ENCODE measurements at places on chromosomes 4 and X.

DNA sequence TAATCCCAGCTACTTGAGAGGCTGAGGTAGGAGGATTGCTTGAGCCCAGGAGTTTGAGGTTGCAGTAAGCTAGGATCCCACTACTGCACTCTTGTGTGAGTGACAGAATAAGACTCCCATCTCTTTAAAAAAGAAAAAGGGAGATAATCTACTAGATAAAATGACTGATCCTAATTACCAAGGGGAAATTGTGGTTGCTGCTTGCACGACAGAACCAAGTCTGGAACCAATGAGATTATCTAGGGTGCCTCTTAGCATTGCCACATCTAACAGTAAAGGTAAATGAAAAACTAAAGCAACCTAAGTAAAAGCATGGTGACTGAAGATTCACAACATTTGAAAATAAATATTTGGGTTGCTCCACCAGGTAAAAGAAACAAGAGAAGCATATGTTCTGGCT is 185.1 kb downstream of the PDHA2 start:
- DNase-seq = no peak

DNA sequence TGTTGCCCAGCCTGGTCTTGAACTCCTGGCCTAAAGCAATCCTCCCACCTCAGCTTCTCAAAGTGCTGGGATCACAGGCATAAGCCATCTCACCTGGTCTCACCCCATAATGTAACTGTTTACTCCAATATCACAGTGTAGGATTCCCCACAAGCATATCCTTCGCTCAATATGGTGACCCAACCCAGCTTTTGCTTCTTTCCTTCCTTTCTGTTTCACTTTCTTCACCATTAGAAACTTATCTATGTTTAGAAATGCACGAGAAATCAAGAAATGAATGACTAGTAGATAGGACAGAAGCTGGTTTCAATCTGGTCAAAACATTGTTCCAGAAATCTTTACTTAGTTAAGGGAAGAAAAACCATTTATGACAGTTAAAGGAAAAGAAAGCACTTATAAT is 18.9 kb downstream of the TSPAN5 start:
- DNase-seq = no peak

DNA sequence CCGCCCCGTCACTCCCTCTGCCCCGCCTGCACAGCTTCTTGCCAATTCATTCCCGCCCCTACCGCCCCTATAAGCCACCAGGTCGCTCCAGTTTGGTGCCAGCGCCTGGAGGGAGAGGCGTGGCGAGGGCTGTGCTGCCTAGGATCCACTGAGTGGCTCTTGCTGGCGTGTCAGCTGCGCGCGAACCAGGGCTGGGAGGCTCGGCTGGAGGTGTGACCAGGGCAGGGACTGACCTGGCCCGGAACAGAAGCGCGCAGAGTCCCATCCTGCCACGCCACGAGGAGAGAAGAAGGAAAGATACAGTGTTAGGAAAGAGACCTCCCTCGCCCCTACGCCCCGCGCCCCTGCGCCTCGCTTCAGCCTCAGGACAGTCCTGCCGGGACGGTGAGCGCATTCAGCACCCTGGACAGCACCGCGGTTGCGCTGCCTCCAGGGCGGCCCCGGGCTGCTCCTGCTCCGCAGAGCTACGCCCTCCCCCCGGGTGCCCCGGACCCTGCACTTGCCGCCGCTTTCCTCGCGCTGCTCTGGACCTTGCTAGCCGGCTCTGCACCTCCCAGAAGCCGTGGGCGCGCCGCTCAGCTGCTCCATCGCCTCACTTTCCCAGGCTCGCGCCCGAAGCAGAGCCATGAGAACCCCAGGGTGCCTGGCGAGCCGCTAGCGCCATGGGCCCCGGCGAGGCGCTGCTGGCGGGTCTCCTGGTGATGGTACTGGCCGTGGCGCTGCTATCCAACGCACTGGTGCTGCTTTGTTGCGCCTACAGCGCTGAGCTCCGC is at the start of gene GPR78:
GPR78 (plus strand) TSS at position 72 of the 773 bp plus-strand sequence; CDS start at position 663, 591 bp downstream.
- DNase-seq = peak; percentile 3

DNA sequence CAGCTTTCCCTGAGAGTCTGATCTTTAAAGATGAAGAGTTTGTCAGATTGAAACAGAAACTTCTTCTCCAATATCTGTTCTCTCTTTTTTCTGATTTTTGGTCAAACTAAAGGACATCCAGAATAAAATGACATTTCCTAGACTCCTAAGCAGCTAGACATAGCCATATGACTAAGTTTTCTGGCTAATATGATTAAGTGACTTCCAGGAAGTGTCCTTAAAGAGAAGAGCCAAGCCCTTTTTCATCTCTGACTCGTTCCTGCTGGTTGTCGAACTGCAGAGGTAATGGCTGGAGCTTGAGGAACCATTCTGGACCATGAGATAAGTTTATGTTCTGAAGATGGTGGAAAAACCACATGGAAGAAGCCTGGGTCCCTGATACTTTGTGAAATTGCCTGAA is 546.0 kb downstream of the BCOR start:
- no peak for DNase-seq

GRCh38 chrX:110421500-110422455 is 63.1 kb downstream of the RTL9 start:
- no peak for DNase-seq

GRCh38 chrX:15769300-15769954 is 20.9 kb upstream of the ZRSR2 start:
- DNase-seq = no peak

DNA sequence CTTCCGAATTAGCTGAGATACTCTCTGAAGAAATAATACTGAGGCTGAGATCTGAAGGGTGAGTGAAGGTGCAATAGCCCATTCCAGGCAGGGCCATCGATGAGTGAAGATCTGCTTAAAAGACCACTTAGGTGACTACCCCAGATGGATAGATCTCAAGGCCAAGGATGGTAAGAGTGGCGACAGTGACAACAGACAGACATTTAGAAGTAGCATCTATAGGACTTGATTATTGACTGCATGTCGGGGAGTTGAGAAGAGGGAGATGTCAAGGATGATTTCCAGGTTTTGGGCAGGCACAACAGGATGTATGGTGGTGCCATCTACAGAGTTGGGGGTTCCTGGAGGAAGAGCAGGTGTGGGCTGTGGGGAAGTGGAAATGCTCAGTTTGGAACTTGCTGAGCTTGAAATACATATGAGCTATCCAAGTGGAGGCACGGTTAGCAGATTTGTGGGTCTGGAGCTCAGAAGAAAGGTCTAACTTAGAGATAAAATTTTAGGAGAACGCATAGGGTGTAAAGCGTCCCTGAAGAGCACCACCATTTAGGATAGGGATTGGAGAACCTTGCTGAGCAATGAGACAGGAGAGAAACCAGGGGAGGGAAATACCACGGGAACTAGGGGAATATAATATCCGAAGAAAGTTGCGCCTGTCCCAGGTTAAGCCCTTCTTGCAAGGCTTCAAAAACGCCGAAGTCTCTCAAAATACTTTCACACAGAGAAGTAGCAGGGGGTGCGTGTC is 688 bp downstream of the UFSP2 start:
- DNase-seq = no peak

- no peak for DNase-seq
Measured at GRCh38 chr4:4521136-4521535, 20.7 kb downstream of the STX18 start.

GRCh38 chrX:147953976-147954375 is 27.2 kb upstream of the FMR1NB start:
- DNase-seq = no peak

Data from stimulated activated CD8-positive, alpha-beta memory T cell treated with anti-CD3 and anti-CD28 coated beads, Interleukin-15, amount 100 ng/mL, for 48 hours (primary cell).